PC-3 (cell line): ENCODE measurements at places on chromosomes 1 and 21.

- no peaks in the 10 kb centered on the region for H3K36me3 ChIP-seq
- no peak overlapping the region for H3K4me3 ChIP-seq
- H3K4me1 ChIP-seq: peaks cover 21% of the 10 kb centered on the region
Observed at GRCh38 chr21:27571706-27572105, 604.8 kb upstream of the ADAMTS5 start.

GRCh38 chr1:242147096-242147976, 148.4 kb upstream of the MAP1LC3C start:
- H3K36me3 ChIP-seq: no peaks in the 10 kb centered on the region
- peak; percentile 70 for DNase-seq
- peaks cover 9% of the 10 kb centered on the region; the same call in 1 of the 2 replicates for H3K27me3 ChIP-seq
- peak overlapping the region; percentile 36 for H3K4me3 ChIP-seq
- H3K4me1 ChIP-seq: peaks cover 12% of the 10 kb centered on the region; the same call in 1 of the 2 replicates
- H3K27ac ChIP-seq: no peak overlapping the region

GRCh38 chr1:156697481-156697880, 7.9 kb downstream of the CRABP2 start:
- peaks cover 23% of the 10 kb centered on the region for H3K4me1 ChIP-seq
- H3K36me3 ChIP-seq: no peaks in the 10 kb centered on the region; the same call in 1 of the 2 replicates
- H3K27me3 ChIP-seq: no peaks in the 10 kb centered on the region
- no peak for DNase-seq
- H3K4me3 ChIP-seq: no peak overlapping the region

- no peaks in the 10 kb centered on the region for H3K27me3 ChIP-seq
- no peak overlapping the region for H3K4me3 ChIP-seq
- no peaks in the 10 kb centered on the region for H3K36me3 ChIP-seq
- H3K4me1 ChIP-seq: peaks cover 33% of the 10 kb centered on the region
- peak; percentile 84 for DNase-seq
Observed at GRCh38 chr1:113538225-113538624, 147.9 kb downstream of the MAGI3 start.

- peaks cover 22% of the 10 kb centered on the region for H3K4me1 ChIP-seq
- peak; percentile 86 for DNase-seq
- H3K36me3 ChIP-seq: no peaks in the 10 kb centered on the region
Observed at GRCh38 chr1:158037866-158038359, 44.5 kb downstream of the KIRREL1 start.

- H3K27me3 ChIP-seq: peaks cover 48% of the 10 kb centered on the region
- no peak overlapping the region for H3K4me3 ChIP-seq
- DNase-seq: no peak
- H3K27ac ChIP-seq: no peak overlapping the region
- no peaks in the 10 kb centered on the region for H3K36me3 ChIP-seq
- H3K4me1 ChIP-seq: no peaks in the 10 kb centered on the region
Observed at GRCh38 chr1:201038186-201038876, 14.8 kb upstream of the KIF21B start.

DNA sequence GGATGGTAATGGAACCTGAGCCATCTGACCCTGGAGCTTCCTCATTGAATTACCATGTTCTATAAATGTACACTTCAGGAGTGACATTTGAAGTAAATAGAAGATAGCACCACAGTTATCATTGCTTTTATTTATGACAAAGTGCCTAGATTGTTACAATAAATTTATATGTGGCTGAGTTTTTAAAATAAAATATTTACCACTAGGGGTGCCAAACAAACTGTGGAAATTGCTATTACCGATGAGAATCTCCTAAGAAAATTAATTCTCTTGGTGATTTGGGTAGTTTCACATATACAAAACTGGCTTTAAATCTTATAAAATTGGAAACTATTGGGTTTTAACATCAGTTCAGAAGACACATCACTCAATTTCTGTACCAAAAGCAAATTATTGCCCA, 1.4 kb upstream of the TNR start:
- peak; percentile 2 for DNase-seq
- no peak overlapping the region for H3K27ac ChIP-seq
- H3K4me1 ChIP-seq: no peaks in the 10 kb centered on the region
- no peaks in the 10 kb centered on the region for H3K36me3 ChIP-seq
- H3K27me3 ChIP-seq: no peaks in the 10 kb centered on the region

GRCh38 chr1:200342511-200343311, 67.1 kb downstream of the ZNF281 start:
- H3K4me3 ChIP-seq: no peak overlapping the region
- no peaks in the 10 kb centered on the region for H3K36me3 ChIP-seq
- peak overlapping the region; percentile 12 for H3K27ac ChIP-seq

GRCh38 chr1:209590405-209590804, 6.9 kb downstream of the CAMK1G start:
- peaks cover 57% of the 10 kb centered on the region for H3K4me1 ChIP-seq
- H3K27ac ChIP-seq: no peak overlapping the region

DNA sequence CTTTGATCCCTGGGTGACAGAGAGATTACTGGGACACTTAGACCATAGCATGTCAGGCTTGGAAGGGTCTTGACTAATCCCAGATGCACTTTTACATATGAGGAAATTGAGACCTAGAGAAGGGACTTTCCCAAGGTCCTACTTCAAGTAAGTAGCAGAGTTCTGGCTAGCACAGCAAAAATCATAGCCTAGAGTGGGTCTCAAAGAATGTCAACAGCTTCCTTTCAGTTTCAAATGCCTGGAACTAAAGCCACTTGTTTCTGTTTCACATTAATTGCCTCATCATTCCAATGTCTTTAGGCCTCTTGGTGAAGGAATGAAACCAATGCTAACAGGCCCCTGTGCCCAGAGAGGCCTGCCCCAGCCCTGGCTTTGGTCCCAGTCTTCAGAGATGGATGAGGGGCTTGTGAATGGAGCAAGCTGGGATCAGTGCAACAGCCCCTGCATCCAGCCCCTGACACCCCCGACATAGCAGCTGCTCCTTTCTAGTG, 26.6 kb downstream of the ATF3 start:
- no peak for DNase-seq
- no peaks in the 10 kb centered on the region for H3K36me3 ChIP-seq
- H3K4me1 ChIP-seq: peaks cover 14% of the 10 kb centered on the region
- no peak overlapping the region for H3K27ac ChIP-seq

DNA sequence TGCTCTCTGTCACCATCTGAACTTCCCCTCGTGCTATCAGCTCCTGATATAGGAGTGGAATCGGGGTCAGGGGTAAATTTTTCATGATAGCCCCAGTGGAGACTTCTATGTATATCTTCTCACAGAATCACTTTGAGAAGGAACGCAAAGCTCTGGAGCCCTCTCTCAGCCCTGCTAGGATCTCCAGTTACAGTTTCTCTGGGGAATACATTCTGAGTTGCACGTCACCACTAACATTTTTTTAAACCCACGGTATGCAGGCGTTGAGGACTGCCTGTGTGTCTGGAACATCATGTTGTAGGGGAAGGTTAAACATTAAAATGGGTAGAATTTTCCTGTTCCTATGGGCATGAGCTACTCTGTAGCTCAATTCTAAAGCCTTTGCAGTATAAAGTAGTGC, 116.4 kb upstream of the FAM78B start:
- H3K4me1 ChIP-seq: no peaks in the 10 kb centered on the region
- DNase-seq: no peak
- no peak overlapping the region for H3K27ac ChIP-seq
- H3K27me3 ChIP-seq: peaks cover 6% of the 10 kb centered on the region; the same call in 1 of the 2 replicates
- no peaks in the 10 kb centered on the region for H3K36me3 ChIP-seq
- no peak overlapping the region for H3K4me3 ChIP-seq

DNA sequence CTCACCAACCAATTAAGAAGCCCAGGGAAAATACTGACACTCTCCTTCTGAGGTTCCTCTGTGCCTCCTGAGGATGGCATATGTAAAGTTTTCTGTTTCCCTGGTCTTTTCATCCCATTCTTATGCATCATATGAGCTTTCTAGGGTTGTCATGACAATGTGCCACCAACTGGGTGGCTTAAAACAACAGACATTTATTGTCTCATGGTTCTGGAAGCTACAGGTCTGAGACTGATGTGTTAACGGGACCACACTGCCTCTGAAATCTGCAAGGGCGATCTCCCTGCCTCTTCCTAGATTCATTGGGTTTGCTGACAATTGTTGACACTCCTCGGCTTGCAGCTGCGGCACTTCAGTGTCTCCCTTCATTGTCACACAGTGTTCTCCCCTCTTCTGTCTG, 308.4 kb downstream of the RGS7 start:
- no peaks in the 10 kb centered on the region for H3K36me3 ChIP-seq
- H3K4me3 ChIP-seq: no peak overlapping the region
- no peak overlapping the region for H3K27ac ChIP-seq
- peaks cover 98% of the 10 kb centered on the region for H3K27me3 ChIP-seq

- no peaks in the 10 kb centered on the region for H3K27me3 ChIP-seq
- H3K36me3 ChIP-seq: no peaks in the 10 kb centered on the region
- H3K4me3 ChIP-seq: no peak overlapping the region
- H3K4me1 ChIP-seq: peaks cover 13% of the 10 kb centered on the region
Observed at GRCh38 chr1:236904892-236905741, 99.1 kb downstream of the MT1HL1 start.

DNA sequence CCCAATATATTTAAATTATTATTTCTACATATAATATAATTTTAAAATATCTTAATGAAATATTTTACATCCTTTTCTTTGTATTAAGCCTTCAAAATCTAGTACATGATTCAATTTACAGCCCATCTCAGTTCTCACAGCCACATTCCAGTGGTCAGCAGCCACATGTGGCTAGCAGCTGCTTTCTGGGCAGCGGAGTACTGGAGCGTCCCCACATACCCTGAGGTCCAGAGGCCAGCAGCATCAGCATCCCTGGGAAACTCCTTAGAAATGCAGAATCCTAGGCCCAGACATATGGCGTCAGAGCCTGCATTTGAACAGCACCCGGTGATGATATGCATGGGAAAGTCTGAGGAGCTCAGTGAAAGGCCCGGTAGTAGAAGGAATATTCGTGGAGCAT, 8.6 kb upstream of the LHX4 start:
- H3K4me1 ChIP-seq: no peaks in the 10 kb centered on the region
- H3K4me3 ChIP-seq: no peak overlapping the region
- H3K36me3 ChIP-seq: no peaks in the 10 kb centered on the region
- no peak overlapping the region for H3K27ac ChIP-seq

- no peak overlapping the region for H3K27ac ChIP-seq
- no peak overlapping the region for H3K4me3 ChIP-seq
- H3K4me1 ChIP-seq: peaks cover 25% of the 10 kb centered on the region
- peaks cover 4% of the 10 kb centered on the region; the same call in 1 of the 2 replicates for H3K36me3 ChIP-seq
Observed at GRCh38 chr1:27569088-27569460, 34.9 kb downstream of the AHDC1 start.

GRCh38 chr1:29806646-29807319, 570.5 kb downstream of the PTPRU start:
- peaks cover 3% of the 10 kb centered on the region; the same call in 1 of the 2 replicates for H3K4me1 ChIP-seq
- H3K36me3 ChIP-seq: no peaks in the 10 kb centered on the region
- H3K4me3 ChIP-seq: no peak overlapping the region
- H3K27me3 ChIP-seq: peaks cover 11% of the 10 kb centered on the region
- no peak overlapping the region for H3K27ac ChIP-seq

DNA sequence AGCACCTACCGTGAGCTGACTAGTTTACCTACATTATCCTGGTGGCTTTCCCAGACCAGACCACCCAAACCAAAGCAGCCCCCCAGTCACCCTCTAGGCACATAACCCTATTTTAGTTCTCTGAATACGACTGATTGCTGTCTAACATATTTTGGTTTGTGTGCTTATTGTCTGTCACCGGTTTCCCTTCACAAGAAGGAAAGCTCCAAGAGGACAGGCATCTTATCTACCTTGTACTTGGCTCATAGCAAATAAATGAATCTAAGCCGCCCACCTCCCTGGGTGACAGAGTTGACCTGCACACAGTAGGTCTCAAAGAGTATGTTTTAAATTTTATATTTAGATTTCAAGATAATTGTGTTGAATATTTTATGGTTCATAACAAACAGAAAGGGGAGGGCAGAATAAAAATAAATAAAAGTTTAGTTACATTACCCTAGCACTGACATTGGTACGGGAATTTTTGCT, 904 bp upstream of the PRDX6 start:
- no peaks in the 10 kb centered on the region for H3K27me3 ChIP-seq
- H3K27ac ChIP-seq: peak overlapping the region; percentile 68
- H3K4me1 ChIP-seq: peaks cover 60% of the 10 kb centered on the region
- DNase-seq: peak; percentile 40
- peaks cover 35% of the 10 kb centered on the region for H3K36me3 ChIP-seq

GRCh38 chr1:156246781-156247459, 936 bp downstream of the PAQR6 start:
- no peak for DNase-seq
- no peak overlapping the region for H3K4me3 ChIP-seq
- peaks cover 3% of the 10 kb centered on the region for H3K4me1 ChIP-seq
- H3K27me3 ChIP-seq: no peaks in the 10 kb centered on the region
- H3K27ac ChIP-seq: no peak overlapping the region

DNA sequence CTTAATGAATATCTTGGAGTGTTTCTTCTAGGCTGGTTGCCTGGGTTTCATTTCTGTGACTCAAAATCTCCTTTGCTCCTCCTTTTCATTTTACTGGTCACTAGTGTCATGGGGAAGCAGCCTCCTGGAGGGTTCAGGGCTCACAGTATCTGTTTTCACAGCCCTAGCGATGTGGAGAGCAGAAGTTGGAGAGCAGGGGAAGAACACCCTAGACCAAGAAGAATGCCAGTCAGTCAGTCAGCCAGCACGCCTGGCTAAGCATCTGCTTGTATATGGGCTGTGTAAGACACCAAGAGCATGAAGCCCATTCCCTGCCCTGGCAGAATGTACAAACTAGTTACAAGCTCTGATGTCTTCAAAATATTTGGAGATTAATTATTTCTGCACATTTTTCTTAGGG, 7.9 kb downstream of the RXRG start:
- no peak overlapping the region for H3K27ac ChIP-seq
- DNase-seq: no peak
- H3K36me3 ChIP-seq: no peaks in the 10 kb centered on the region
- no peak overlapping the region for H3K4me3 ChIP-seq

GRCh38 chr1:184988506-184988905, 14.2 kb upstream of the NIBAN1 start:
- no peaks in the 10 kb centered on the region for H3K27me3 ChIP-seq
- H3K36me3 ChIP-seq: no peaks in the 10 kb centered on the region
- H3K4me1 ChIP-seq: no peaks in the 10 kb centered on the region
- H3K27ac ChIP-seq: no peak overlapping the region
- DNase-seq: no peak

DNA sequence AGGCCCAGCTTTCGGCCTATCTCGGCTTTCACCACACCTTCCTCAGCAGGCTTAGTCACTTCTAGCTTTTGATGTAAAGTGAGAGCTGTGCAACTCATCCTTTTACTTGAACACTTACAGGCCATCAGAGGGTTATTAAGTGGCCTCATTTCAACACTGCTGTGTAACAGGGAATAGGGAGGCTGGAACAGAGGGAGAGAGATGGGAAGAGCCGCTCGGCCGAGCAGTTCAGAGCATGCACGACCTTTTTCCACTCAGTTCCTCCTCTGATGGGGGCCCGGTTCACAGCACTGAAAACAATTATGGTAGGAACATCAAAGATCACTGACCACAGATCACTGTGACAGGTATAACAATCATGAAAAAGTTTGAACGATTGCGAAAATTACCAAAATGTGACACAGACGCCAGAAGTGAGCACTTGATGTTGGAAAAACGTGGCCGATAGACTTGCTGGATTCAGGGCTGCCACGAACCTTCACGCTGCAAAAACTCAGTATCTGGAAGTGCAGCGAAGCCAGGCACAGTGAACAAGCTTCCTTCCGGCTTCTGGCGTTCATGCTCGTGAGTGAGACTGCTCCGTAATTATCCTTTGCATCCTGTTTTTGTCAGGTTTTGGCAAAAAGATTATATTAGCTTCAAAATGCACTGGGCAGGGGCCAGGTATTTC, 28.6 kb downstream of the AGPAT3 start:
- H3K4me1 ChIP-seq: no peaks in the 10 kb centered on the region
- no peaks in the 10 kb centered on the region for H3K27me3 ChIP-seq
- H3K27ac ChIP-seq: no peak overlapping the region
- DNase-seq: no peak

- H3K4me1 ChIP-seq: no peaks in the 10 kb centered on the region
- peaks cover 2% of the 10 kb centered on the region; the same call in 1 of the 2 replicates for H3K27me3 ChIP-seq
- no peak overlapping the region for H3K27ac ChIP-seq
Observed at GRCh38 chr1:4093856-4094565, 193.9 kb upstream of the C1orf174 start.
